Hypothalamus (tissue), 51 donors: ENCODE measurements at places on chromosomes 5 and 9.

DNA sequence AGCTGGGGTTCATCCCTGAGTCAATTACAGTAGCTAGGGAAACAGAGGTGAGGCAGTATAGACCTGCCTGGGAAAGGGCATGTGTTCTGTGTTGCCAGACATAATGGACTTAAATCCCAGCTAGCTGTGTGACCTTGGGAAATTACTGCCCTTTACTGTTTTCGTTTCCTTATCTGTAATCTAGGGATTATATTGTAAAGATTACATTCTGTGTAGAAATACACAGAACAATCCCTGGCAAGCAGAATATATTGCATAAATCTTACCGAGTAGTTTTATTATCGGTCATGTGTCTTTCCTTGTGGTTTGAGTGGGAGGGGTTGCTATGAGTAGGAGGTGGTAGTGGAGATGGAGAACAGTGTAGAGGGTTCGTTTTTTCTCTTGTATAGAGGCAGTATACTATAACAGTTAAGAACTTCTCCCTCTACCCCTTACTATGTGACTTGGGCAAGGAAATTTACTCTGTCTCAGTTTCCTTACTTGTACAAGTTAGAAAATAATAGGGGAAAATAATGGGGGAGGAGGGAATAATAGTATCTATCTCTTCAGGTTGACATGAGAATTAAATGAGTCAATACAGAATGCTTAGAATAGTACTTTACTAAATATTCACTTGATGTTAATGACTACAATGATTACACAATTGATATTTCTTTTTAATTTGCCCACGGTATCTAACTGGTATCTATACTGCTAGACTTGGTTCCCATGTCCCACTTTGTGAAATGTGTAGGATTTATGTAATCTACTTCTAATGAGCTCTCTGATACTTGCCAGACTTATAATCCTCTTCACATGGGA, 7.1 kb upstream of the DMXL1 start:
- no peak for DNase-seq

GRCh38 chr5:151098768-151099121, 17.9 kb upstream of the TNIP1 start:
- no peak for DNase-seq

- no peak for DNase-seq
Measured at GRCh38 chr9:82488313-82489200, 500.0 kb downstream of the SPATA31D1 start.

- no peak for DNase-seq
Measured at GRCh38 chr5:94893412-94894135, 275.1 kb downstream of the SLF1 start.

DNA sequence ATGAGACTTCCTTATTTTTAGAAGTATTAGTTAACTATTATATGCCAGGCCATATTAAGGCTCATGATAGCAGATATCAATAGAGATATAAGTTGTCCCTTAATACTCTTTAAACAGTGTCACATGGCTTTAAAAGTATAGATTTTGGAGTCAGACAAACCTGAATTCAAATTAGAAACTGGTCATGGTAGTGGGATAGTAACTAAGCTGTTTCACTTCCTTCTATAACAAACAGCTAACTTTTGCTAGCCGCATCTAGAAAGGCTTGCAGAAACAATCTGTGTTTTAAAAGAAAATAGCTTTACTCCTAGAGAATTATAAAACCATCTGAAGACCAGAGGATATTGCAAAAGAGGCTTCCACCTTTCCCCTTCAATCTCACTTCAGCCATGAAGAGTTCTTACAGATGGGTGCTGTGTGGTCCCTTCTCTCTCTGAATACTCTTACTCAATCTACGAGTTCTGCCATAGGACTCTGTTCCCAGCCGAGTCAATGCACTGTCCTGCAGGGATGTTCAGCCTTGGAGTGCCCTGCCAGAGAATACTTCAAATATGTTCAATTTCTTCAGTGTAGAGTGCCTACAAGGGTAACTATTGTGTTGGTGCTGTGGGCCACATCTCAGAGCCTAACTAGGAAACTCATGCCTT, 810.2 kb downstream of the EFNA5 start:
- DNase-seq = no peak

- DNase-seq = no peak
Measured at GRCh38 chr9:14151451-14151850, 162.5 kb downstream of the NFIB start.

DNA sequence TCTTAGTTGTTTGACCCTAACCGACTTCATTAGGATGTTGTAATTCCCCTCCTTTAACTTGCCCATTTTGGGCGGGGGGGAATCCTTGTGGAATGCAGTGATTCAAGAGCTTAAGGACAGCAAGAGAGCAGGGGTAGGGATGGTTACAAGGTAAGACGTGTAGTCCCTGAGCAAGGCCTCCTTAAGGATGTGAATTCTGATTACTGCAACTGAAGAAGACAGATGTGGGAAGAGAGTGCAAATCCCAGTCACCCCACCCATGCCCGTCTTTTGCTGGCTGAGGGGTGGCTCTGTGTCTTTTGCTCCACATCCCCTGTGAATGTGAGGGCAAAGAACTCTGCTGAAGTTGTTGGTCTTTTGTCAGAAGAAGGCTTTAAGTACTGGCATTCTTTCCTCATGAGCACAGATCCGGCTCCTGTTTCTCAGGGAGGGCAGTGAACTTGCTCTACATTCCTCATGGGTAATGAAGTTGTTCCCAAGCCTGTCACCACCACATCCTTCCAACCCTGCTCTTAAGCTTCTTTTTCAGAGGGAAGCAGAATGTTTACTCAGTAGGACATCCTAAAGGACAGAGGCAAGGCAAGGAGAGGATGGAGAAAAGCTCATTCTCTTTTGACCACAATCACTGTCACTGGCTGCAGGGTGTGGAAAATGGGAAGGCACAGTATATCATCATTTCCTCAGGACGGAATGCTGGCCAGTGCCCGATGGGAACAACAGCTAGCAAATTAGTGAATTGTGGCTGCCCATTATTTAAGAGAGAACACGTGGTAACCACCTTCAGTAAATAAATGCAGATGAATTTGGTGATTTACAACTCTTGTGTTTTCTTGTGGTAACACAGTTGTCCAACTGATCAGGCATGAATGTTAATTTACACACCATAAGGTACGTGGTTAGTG, 61.5 kb downstream of the RAI14 start:
- no peak for DNase-seq

DNA sequence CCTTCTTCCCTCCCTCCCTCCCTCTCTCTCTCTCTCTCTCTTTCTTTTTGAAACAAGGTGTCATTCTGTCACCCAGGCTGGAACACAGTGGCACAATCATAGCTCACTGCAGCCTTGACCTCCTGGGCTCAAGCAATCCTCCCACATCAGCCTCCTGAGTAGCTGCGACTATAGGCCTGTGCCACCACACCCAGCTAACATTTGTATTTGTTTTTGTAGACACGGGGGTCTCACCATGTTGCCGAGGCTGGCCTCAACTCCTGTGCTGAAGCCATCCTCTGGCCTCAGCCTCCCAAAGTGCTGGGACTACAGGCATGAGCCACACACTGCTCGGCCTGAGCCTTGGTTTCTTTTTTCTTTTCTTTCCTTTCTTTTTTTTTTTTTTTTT, 45.8 kb downstream of the PLPP7 start:
- DNase-seq = no peak

DNA sequence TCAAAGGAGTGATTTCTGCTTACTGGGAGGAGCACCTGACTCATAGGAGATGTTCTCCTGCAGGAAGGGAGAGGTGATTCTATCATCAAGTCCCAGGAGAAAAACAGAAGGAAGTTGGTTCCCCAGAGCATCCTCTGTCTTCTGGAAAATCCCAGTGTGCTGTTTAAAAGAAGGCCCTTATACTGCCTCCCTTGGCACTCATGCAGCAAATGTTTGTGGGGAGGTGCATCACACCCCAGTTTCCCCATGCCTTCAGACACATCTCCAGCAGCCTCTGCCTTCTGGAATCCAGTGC, 63.1 kb downstream of the PPARGC1B start:
- DNase-seq = no peak

- no peak for DNase-seq
Measured at GRCh38 chr9:128160603-128160987, 530 bp downstream of the BBLN start.

GRCh38 chr9:38073882-38074281, 4.9 kb upstream of the SHB start:
- no peak for DNase-seq
